Activated naive CD8-positive, alpha-beta T cell treated with anti-CD3 and anti-CD28 coated beads, Interleukin-2, amount 50 U/mL, for 24 hours (primary cell): ENCODE measurements at places on chromosomes 5 and 9.
A peak's percentile ranks its signal among the peaks of the same experiment; 100 is the strongest.

- DNase-seq: no peak
Observed at GRCh38 chr9:77125665-77126064, 51.7 kb upstream of the VPS13A start.

DNA sequence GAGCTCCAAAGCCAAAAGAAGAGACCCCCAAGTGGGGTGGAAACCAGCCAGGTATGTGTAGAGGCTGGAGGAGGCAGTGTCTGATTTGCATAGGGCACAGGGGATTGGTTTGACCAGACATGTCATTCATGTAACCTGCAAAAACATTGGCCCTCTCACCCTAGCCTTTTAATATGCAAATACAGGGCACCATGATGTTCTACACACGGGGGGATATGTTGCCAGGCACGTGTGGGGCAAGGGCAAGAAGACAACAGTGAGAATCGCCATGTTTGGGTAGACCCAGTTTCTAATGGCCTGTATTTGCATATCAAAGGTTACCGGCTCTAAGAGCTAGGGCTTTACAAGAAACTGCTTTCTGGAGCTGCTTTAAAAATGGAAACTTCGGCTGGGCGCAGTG lies 208.9 kb downstream of the GOLPH3 start:
- DNase-seq: no peak

DNA sequence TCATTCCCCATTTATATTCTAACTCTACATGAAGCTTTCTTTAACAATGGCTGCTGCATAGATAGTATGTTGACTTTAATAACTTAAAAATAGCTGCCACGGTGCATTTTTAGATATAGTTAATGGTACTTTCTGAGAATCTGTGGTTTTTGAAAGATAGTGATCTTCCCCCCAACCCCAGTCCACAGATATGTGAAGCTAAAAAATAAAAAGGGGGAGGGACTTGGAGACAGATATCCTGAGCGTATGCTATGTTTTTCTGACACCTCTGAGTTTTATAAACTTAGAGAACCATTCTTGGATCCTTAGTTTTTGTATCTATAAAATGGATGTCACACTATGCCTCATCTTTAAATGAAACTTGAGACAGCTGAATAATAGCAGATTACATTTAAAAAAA lies 120.5 kb downstream of the SNX18 start:
- no peak for DNase-seq

DNA sequence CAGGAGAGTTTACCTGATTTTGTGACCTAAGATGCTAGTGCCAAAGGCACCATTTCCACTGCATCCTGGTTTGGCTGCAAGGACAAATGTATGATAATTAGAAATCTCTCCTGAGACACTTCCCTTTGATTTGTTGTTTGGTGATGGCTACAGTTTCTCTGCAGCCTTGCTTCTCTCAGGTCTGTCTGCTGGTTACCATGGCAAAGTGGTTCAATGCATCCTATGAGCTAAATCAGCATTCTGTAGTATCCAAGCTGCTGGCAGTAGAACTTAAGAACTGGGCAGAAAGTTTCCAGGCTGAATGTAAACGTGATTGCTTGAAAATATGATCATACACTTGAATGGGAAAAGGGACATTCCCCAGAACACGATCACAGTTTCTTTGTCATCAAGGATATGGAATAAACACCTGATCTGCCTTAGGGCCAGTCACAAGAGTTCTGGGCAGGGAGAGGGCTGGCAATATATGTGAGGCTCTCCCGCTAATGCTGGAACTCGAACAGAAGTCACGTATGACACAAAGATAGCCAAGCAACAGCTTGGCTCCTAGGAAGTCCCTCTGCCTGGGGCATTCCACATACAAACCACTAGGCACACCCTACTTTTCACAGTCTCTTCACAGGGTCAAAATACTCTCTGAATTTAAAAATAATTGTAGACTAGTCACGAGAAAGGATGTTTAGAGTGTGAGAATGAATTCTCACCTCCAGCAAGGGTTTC lies 138.1 kb upstream of the GRAMD2B start:
- DNase-seq: no peak

GRCh38 chr5:40652441-40653220 lies 27.1 kb upstream of the PTGER4 start:
- DNase-seq: peak; percentile 36

DNA sequence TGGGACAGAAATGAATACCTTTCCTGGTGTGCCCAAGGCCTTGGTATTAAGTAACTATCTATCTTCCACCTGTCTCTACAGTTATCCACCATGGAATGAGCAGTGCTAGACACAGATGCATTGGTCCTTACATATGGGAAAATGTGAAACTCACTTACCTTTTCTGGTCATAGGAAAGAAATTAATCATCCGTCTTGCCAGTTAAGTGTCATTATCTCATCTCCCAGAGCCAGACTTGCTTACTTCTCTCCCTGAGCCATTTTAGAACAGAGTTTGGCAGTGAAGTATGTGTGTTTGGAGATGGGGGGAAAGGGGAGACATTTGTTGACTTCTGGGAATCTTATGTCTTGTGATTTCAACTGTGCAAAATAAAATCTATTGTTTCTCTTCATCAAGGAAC lies 1211.0 kb upstream of the CDH6 start:
- DNase-seq: no peak

DNA sequence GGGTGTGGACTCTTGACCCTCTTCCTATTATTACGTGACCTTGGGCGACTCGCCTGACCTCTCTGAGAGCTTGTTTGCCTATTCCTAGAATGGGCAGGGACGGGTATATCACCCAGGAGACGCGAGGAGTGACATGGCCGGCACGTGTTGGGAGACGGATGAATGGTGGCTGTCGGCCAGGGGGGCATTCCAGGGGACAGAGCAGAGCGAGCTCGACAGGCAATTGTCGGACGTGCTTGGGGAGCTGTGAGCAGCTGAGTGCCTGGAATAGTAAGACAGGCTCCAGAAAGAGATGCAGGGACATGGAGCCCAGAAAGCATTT lies 29.3 kb upstream of the UNC5A start:
- no peak for DNase-seq
